ENCODE measurements at places on chromosomes 7 and 10. TPM values are rescaled to one million over a fixed set of nuclear protein-coding genes. Genes with fewer than 3 reads are reported as not detected.

TMEM254 gene
- total RNA-seq = 10.1 TPM

NUDT5 gene
- 61.4 TPM for total RNA-seq

TRPV5 gene
- not detected for total RNA-seq

NFE2L3 gene
- total RNA-seq = 6.4 TPM

VIPR2 gene
- total RNA-seq = not detected

NPY4R gene
- 0.13 TPM for total RNA-seq

ITGA8 gene
- total RNA-seq = under 0.01 TPM

RET gene
- 0.08 TPM for total RNA-seq

TDRD1 gene
- not detected for total RNA-seq

IFIT2 gene
- total RNA-seq = 2.7 TPM

TMEM236 gene
- not detected for total RNA-seq

UNCX gene
- total RNA-seq = not detected

CPXM2 gene
- total RNA-seq = 1.8 TPM

SPDYE11 gene
- total RNA-seq = not detected

TBX20 gene
- total RNA-seq = 1.2 TPM

LHFPL3 gene
- not detected for total RNA-seq

TFEC gene
- 0.13 TPM for total RNA-seq

SH2D4B gene
- not detected for total RNA-seq

ZFAND4 gene
- 5.6 TPM for total RNA-seq

BAMBI gene
- total RNA-seq = 23.4 TPM

LIPM gene
- not detected for total RNA-seq

FAM20C gene
- 130 TPM for total RNA-seq

IGFBP3 gene
- 34.3 TPM for total RNA-seq

AZGP1 gene
- 0.40 TPM for total RNA-seq

INMT gene
- 1.7 TPM for total RNA-seq

KLLN gene
- total RNA-seq = 0.78 TPM

SPACDR gene
- not detected for total RNA-seq

PVRIG gene
- total RNA-seq = not detected

PAX4 gene
- not detected for total RNA-seq

WNT8B gene
- not detected for total RNA-seq

HOXA3 gene
- 8.1 TPM for total RNA-seq

ZNF467 gene
- total RNA-seq = 27.9 TPM

GIMAP7 gene
- total RNA-seq = not detected

ARHGAP21 gene
- total RNA-seq = 49.3 TPM

KCNK18 gene
- total RNA-seq = not detected

CAMK2B gene
- not detected for total RNA-seq

FAM131B gene
- total RNA-seq = 3.9 TPM

UMAD1 gene
- total RNA-seq = 11.6 TPM

STRIP2 gene
- total RNA-seq = 3.4 TPM

DRGX gene
- total RNA-seq = not detected

OTUD1 gene
- total RNA-seq = 4.0 TPM

LIMK1 gene
- total RNA-seq = 60.1 TPM

FAM25A gene
- total RNA-seq = not detected

Data from epithelial cell of alveolus of lung (primary cell).